Chondrocyte (in vitro differentiated cells): ENCODE measurements at places on chromosomes 2 and 18.

DNA sequence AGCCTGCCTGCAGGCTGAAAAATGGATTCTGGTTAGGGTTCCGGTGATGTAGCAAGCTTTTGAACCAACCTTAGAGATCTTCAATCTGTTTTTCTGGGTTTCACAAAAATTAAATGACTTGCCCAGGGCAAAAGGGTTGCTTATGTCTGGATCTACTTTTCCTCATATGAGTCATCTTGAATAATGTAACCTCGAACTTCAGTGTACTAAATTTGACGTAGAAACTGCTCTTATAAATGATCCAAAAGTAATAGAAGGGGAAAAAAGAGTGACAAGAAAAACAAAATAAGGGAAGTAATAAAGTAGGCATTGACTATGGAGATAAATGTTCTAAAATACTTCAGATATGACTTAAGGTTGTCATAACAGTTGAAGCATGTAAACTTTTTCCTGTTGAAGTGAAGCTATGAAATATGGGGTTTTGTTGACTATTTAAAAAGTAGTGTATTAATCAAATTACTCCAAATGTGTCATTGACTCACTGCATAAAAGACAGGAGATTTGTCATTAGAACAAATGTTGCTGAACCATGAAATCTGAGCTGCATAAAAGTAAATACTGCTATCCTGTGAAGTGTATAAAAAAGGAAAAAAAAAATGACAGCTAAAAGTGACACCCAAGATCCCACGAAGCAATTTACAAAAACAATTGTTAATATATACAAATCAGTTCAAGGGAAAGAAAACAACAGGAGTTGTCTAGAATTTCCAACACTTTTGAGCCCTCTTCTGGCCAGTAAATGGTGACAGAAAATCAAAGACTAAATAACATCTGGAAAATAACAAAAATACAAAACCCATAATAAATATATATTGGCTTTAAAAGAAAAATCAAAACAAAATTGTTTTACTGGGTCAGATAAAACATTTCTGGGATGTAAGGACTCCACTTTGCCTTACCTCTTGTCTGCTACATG is 103.6 kb upstream of the SERPINE2 start:
- no peak for DNase-seq

GRCh38 chr2:8461341-8461740 is 220.5 kb upstream of the ID2 start:
- no peak for DNase-seq

DNA sequence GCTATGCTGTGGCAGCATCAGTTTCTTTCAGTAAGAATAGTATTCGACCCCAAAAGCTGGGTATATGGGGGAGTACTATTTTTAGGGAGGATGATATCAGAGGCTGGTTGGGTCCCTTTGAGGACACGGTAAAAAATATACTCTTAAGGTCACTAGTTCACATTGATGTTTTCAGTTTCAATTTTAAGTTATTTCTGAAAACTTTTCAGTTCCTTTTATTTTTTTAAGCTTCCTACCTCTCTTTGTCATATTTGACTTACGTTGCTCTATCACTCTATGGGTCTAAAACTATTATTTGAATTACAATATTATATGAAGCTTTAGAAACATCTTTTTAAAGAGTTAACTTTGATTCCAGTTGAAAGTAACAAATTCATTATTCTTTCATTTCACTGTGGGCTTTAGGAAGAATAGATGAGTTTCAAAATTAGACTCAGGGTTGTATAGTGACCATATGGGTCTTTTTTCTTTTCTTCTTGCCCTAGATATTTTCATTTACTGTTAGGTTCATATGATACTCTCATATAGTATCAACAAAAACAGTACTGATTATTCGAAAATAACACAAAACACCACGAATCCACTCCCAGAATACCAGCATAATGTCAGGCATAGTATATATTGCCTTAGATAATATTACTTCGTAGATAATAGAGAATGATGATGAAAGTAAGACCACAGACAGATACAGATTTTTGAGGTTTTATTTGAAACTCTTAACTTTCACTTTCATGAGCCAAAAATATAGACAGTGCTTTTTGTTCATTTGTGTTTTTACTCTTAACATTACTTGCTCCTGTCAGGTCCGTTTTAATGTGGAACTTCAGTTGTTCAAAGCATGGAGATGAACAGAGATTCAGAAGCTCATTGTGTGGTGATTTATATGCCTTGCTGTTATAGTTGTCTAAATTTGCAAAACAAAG is 9.8 kb downstream of the RMDN2 start:
- no peak for DNase-seq

- no peak for DNase-seq
Measured at GRCh38 chr2:165401285-165401852, 68.1 kb upstream of the CSRNP3 start.

GRCh38 chr2:170711774-170712652 is 3.1 kb upstream of the SP5 start:
- no peak for DNase-seq
